Right lung (tissue), 10 donors: ENCODE measurements at places on chromosomes 12 and 14. TPM values are rescaled to one million over a fixed set of nuclear protein-coding genes. Genes with fewer than 3 reads are reported as not detected.

DNA sequence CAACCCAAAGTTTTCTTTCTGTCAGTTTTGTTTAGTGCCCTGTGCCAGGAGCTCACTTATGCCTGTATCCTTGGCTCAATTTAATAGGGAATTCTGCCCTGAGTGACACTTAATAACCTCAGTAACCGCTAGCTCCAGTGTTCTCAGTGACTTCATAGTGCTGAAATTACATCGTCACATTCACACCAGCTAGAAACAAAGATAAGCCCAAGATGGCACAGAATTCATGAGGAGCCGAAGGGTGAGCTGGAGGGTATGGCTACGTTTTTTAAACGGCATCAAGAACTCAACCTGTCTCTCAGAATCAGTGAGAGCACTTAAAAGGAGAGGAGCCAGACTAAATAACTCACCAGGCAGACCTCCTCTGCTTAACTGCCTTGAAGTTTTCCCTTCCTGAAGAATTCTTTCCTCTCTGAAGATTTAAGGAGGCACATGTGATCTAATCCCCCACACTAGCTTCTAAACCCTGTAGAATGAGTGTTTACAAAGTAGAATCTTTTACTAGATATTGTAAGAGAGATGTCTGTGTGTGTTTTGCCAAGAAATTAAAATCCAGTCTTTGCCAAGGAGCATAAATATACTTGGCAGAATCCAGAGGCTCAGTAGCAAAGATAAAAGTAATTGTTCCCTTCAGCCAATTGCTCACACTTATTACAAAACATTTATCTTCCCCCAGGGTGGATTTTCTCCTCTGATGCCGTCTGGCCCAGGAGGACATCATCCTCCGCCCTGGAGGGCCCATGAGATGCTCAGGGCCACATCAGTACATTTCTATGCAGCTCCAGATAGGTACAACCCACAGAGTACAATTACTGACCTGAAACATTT, 37.3 kb downstream of the PTGER2 start:
- peak; percentile 77 for DNase-seq

DNA sequence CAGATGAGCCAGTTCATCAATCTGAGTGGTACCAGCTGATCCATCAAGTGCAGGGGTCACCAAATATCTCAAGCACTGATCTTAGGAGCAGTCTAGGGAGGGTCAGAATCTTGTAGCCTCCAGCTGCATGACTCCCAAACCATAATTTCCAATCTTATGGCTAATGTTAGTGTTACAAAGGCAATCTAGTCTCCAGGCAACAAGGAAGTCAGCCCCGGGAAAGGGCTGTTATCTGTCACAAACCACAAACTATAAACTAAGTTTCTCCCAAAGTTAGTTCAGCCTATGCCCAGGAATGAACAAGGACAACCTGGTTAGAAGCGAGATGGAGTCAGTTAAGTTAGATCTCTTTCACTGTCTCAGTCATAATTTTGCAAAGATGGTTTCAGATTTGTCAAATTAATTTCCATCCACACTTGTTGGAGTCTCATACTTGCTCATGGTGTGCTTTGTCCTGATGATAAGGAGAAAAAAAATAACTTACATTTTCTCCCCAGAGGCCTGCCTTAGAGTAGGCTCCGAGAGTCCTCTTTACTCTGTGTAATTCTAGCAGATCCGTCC, 3.9 kb upstream of the ABHD4 start:
- DNase-seq, result no peak

GRCh38 chr14:26427097-26427496, 170.7 kb downstream of the NOVA1 start:
- DNase-seq, result no peak

DNA sequence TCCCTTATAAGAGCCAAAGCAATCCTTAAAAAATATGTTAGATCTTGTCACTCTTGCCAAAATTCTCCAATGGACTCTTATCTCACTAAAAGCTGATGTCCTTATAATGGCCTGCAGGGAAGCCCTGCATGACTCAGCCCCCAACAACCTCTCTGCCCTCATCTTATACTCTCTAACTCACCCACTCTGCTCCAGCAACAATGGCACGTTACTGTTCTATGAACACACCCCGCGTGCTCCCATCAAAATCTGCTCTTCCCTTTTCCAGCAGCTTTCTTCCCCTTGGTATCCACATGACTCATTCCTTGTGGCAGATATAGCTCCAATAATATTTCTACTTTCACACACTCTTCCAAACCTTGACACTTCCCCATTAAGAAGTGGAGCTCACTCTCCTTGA, 108.1 kb downstream of the DENND5B start:
- no peak for DNase-seq

GRCh38 chr12:127964717-127965116, 302.3 kb upstream of the TMEM132C start:
- no peak for DNase-seq

GRCh38 chr12:94208622-94208966, 60.2 kb downstream of the PLXNC1 start:
- DNase-seq, result no peak

DNA sequence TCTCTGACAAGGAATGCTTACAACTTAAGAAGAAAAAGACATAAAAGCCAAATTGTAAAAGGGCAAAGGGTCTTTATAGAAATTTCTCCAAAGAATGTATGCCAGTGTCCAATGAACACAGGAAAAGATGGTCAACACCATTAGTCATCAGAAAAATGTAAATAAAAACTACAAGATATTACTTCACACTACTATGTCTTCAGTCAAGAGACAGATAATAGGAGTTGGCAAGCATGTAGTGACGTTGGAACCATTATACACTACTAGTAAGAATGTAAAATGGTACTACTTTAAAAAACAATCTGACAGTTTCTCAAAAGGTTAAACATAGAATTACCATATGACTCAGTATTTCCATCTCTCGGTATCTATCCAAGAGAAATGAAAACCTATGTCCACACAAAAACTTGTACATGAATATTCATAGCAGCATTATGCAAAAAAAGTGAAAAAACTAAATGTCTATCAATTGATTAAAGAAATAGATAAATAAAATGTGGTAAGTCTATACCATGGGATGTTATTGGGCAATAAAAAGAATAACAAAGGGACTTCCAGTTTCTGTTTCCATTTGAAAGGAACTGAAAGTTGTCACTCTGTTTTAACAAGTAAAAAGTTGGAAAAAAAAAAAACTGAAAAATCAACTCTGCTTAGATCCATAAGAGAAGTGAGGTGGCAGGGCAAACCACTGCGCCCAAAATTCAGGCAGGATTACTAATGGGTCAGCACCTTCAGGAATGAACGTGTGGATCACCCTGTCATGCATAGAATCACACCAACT, 69.8 kb downstream of the ALG10B start:
- DNase-seq, result no peak

- DNase-seq, result peak; percentile 43
These were observed 1.4 kb downstream of the HMGA2 start for GRCh38 chr12:65825507-65826352.

- DNase-seq, result no peak
These were observed 3.0 kb downstream of the GALNT8 start for GRCh38 chr12:4723226-4723625.

GRCh38 chr14:76268047-76268431, 107.9 kb upstream of the ESRRB start:
- peak; percentile 66 for DNase-seq

GRCh38 chr14:69357544-69358200, 40.4 kb downstream of the ERH start:
- DNase-seq, result no peak

DNA sequence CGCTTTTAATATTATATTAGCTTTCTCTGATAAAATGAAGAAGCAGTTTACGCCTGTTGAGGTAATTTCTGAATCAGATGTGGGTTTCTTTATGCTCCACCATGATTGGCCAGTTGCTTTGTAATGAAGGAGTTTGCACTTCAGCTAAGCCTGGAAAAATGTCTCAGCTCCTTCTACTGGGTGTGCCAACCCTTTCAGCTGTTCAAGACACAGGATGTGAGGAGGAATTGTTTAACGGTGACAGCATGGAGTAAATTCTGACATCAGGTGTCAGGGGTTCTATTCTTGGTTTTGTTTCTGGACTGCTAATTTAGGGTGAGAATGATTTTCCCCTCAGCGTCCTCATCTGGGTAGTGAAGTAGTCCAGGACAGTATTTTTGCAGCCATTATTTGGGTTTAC, 43.5 kb downstream of the FLRT2 start:
- DNase-seq, result no peak

GRCh38 chr12:84922693-84923092, 10.1 kb upstream of the SLC6A15 start:
- no peak for DNase-seq

- DNase-seq, result no peak
These were observed 29.1 kb downstream of the DPF3 start for GRCh38 chr14:72864712-72865365.

- no peak for DNase-seq
These were observed 30.6 kb upstream of the TSPAN9 start for GRCh38 chr12:3046441-3047200.

The TPH2 gene
- polyA plus RNA-seq, result 0.16 TPM

The BEGAIN gene
- 2.0 TPM for polyA plus RNA-seq

The P2RX2 gene
- 4.7 TPM for polyA plus RNA-seq

The NKX2-1 gene
- polyA plus RNA-seq, result 157 TPM

The CLEC9A gene
- polyA plus RNA-seq, result 2.5 TPM
